ENCODE measurements at places on chromosomes 5 and 9. TPM values are rescaled to one million over a fixed set of nuclear protein-coding genes. Genes with fewer than 3 reads are reported as not detected.

GRCh38 chr9:8860925-8861324, 1061.3 kb upstream of the DMAC1 start:
- H3K27me3 ChIP-seq = peaks cover 18% of the 10 kb centered on the region
- no peaks in the 10 kb centered on the region for H3K36me3 ChIP-seq
- H3K27ac ChIP-seq = no peak overlapping the region
- DNase-seq = no peak
- peaks cover 19% of the 10 kb centered on the region for H3K4me1 ChIP-seq

The C5orf34 gene
- total RNA-seq = 11.8 TPM

- H3K36me3 ChIP-seq = no peaks in the 10 kb centered on the region
- H3K27me3 ChIP-seq = no peaks in the 10 kb centered on the region
- no peak overlapping the region for H3K4me3 ChIP-seq
- H3K4me1 ChIP-seq = no peaks in the 10 kb centered on the region
Observed at GRCh38 chr5:8906303-8906967, 639.4 kb downstream of the SEMA5A start.

DNA sequence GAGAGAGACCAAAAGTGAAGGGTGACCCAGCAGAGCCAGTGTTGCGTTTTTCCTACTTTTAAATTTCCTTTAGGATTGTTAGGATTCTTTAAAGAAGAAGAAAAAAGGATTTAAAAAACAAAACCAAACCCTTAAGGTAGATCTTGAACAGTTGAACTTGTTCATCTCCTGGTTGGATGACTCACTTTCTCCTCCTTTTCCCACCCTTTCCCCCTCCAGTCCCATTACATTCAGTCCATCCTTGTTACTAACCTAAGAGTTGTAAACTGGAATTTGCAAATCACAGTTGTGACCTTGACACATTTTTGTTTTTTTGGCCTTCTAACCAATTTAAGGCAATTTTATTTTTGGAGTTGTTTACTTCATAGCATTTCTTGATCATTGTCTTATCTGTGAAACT, 289.2 kb downstream of the ARHGAP26 start:
- no peak overlapping the region for H3K27ac ChIP-seq
- no peaks in the 10 kb centered on the region for H3K36me3 ChIP-seq
- DNase-seq = no peak
- no peaks in the 10 kb centered on the region for H3K27me3 ChIP-seq
- H3K4me3 ChIP-seq = no peak overlapping the region

- peaks cover 21% of the 10 kb centered on the region for H3K36me3 ChIP-seq
- no peaks in the 10 kb centered on the region for H3K4me1 ChIP-seq
- H3K4me3 ChIP-seq = no peak overlapping the region
- DNase-seq = no peak
Observed at GRCh38 chr9:33250458-33250995, 10.6 kb downstream of the SPINK4 start.

The MOB3B gene
- total RNA-seq = 12.4 TPM

GRCh38 chr9:105148328-105149006, 96.0 kb upstream of the SLC44A1 start:
- no peak overlapping the region for H3K27ac ChIP-seq
- H3K27me3 ChIP-seq = no peaks in the 10 kb centered on the region
- no peak overlapping the region for H3K4me3 ChIP-seq
- H3K4me1 ChIP-seq = no peaks in the 10 kb centered on the region
- peak; percentile 69 for DNase-seq

DNA sequence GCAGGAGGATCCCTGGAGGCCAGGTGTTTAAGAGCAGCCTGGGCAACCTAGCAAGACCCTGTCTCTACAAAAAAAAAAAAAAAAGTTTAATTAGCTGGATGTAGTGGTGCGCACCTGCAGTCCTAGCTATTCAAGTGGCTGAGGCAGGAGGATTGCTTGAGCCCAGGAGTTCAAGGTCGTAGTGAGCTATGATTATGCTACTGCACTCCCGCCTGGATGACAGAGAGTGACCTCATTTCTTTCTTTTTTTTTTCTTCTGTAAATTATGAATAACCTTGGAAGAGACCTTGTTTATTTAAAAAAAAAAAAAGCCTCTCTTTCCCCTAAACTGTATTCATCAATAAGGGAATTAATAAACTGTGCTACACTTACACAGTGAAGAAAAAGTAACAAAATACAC, 43.6 kb upstream of the SLC30A5 start:
- H3K27me3 ChIP-seq = no peaks in the 10 kb centered on the region
- H3K27ac ChIP-seq = no peak overlapping the region
- no peaks in the 10 kb centered on the region for H3K4me1 ChIP-seq
- no peak overlapping the region for H3K4me3 ChIP-seq
- no peak for DNase-seq
- no peaks in the 10 kb centered on the region for H3K36me3 ChIP-seq

GRCh38 chr9:92001244-92001643, 51.2 kb upstream of the ROR2 start:
- H3K36me3 ChIP-seq = no peaks in the 10 kb centered on the region
- no peak overlapping the region for H3K4me3 ChIP-seq
- H3K27me3 ChIP-seq = no peaks in the 10 kb centered on the region
- DNase-seq = no peak
- no peak overlapping the region for H3K27ac ChIP-seq

The GLDC gene
- 133 TPM for total RNA-seq

- H3K4me1 ChIP-seq = no peaks in the 10 kb centered on the region
- no peak overlapping the region for H3K4me3 ChIP-seq
- DNase-seq = no peak
- H3K36me3 ChIP-seq = peaks cover 13% of the 10 kb centered on the region
- no peaks in the 10 kb centered on the region for H3K27me3 ChIP-seq
Observed at GRCh38 chr9:108885643-108886348, 23.7 kb downstream of the ACTL7A start.

DNA sequence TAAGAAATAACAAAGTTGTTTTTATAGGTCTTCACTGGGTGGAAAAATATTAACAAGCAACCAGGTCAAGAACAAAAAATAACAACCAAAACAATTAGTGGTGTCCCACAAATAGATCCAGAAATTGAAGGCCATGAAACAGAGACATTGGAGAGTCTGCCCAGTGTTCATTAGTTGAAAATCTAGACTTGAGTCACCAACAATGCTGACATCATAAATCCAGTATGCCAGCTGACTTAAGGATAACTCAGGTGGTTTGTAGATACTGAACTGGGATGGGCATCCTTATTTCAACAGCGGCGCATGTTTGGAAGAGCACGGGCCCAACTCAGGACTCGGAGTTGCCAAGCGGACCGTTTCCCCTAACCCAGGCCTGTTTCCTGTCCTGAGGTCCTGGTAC, 80.7 kb upstream of the TNFAIP8 start:
- no peaks in the 10 kb centered on the region for H3K36me3 ChIP-seq
- DNase-seq = no peak
- peaks cover 8% of the 10 kb centered on the region for H3K4me1 ChIP-seq
- peaks cover 2% of the 10 kb centered on the region for H3K27me3 ChIP-seq
- H3K27ac ChIP-seq = no peak overlapping the region

- no peaks in the 10 kb centered on the region for H3K36me3 ChIP-seq
- no peak for DNase-seq
- no peak overlapping the region for H3K4me3 ChIP-seq
- no peaks in the 10 kb centered on the region for H3K4me1 ChIP-seq
Observed at GRCh38 chr5:67021031-67021430, 175.6 kb downstream of the CD180 start.

DNA sequence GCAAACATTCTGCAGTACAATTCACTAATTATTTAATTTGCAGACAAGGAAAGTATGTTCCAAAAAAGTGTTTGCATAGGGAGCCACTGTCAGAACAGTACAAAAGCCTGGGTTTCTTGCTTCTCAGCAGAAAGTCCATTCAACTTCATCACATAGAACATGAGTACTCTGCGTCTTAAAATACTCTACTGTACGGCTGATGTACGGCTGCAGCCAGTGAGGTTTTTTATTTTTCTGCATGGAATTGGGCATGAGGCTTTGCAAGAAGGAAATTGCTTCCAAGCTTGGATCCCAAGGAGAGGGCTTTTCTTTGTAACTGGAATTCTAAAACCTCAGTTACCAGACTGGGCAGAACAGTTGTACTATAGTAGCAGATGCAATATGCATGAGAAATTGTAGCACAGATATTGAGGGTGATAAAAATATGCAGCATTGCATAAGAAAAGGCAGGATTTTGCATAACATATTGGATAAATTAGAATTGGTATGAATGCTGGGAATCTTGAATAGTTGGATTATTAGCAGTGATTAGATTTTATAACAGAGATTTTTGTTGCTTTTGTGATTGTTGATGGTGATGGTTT, 178.1 kb upstream of the CDH9 start:
- H3K4me3 ChIP-seq = no peak overlapping the region
- DNase-seq = no peak
- H3K27ac ChIP-seq = no peak overlapping the region
- no peaks in the 10 kb centered on the region for H3K4me1 ChIP-seq
- no peaks in the 10 kb centered on the region for H3K36me3 ChIP-seq
- no peaks in the 10 kb centered on the region for H3K27me3 ChIP-seq

DNA sequence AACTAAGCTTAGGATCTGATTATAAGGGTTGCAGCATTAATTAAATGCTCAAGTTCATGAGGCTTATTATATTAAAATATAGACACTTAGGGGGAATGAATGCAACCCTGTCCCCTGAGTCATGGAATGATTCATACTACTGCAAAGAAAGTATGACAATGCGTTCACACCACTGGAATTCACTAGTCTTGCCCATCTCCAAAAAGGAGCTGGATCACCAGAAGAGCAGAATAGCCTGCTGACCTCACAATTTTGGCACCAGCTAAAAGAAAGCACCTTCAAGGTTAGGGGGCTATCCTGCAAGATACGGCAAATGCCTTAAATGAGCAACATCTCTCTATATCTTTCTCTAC, 32.0 kb upstream of the TMED7 start:
- H3K36me3 ChIP-seq = no peaks in the 10 kb centered on the region
- no peaks in the 10 kb centered on the region for H3K27me3 ChIP-seq
- no peak for DNase-seq
- no peak overlapping the region for H3K4me3 ChIP-seq
- H3K4me1 ChIP-seq = peaks cover 9% of the 10 kb centered on the region
- no peak overlapping the region for H3K27ac ChIP-seq

The PCDHGA7 gene
- total RNA-seq = 4.4 TPM

- no peak overlapping the region for H3K27ac ChIP-seq
- H3K36me3 ChIP-seq = no peaks in the 10 kb centered on the region
- no peaks in the 10 kb centered on the region for H3K27me3 ChIP-seq
- peaks cover 10% of the 10 kb centered on the region for H3K4me1 ChIP-seq
Observed at GRCh38 chr5:72041654-72042053, 65.6 kb upstream of the MAP1B start.

The ECM2 gene
- not detected for total RNA-seq

- no peak overlapping the region for H3K27ac ChIP-seq
- no peaks in the 10 kb centered on the region for H3K4me1 ChIP-seq
- no peak overlapping the region for H3K4me3 ChIP-seq
- no peaks in the 10 kb centered on the region for H3K27me3 ChIP-seq
- no peaks in the 10 kb centered on the region for H3K36me3 ChIP-seq
Observed at GRCh38 chr9:78115073-78115472, 83.5 kb upstream of the GNAQ start.

- peak overlapping the region; percentile 99 for H3K4me3 ChIP-seq
- H3K27me3 ChIP-seq = no peaks in the 10 kb centered on the region
- peak overlapping the region; percentile 94 for H3K27ac ChIP-seq
- no peaks in the 10 kb centered on the region for H3K36me3 ChIP-seq
Observed at GRCh38 chr9:137619240-137620047, 639 bp downstream of the EHMT1 start.

DNA sequence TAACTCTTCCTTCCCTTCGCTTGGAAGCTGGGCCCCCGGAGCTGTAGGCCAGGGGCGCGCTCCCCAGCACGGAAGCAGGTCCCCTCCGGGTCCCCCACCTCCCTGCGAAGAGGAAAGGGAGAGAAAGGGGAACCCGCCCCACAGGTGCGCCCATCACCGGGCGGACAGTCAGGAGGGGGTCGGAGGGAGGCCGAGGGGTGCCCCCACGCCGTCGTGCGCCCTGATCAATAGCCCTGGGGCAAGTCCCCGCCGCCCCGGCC, 793 bp downstream of the AGPAT2 start:
- no peaks in the 10 kb centered on the region for H3K27me3 ChIP-seq
- H3K4me3 ChIP-seq = peak overlapping the region; percentile 75
- H3K36me3 ChIP-seq = no peaks in the 10 kb centered on the region
- no peak overlapping the region for H3K27ac ChIP-seq

GRCh38 chr5:172412724-172413286, 41.5 kb downstream of the SH3PXD2B start:
- H3K27me3 ChIP-seq = no peaks in the 10 kb centered on the region
- no peak for DNase-seq
- H3K27ac ChIP-seq = no peak overlapping the region
- no peak overlapping the region for H3K4me3 ChIP-seq

DNA sequence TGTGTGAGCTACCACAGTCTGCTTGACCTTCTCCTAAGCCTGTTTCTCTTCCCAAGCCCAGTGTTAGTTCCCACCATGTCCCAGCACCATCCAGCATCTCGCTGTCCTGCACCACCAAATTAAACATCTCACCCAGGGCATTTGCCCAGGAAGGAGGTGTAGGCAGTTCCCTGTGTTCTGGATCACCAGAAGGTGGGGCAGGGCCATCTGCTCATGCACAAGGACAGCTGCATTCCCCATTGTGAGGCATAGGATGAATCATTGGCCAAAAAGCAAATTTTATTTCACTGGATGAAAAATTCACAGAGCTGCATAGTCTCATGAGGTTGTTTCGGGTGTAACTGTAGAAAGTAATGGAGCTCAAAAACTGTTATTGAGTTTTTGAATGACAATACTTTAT, 89.5 kb upstream of the GRIA1 start:
- H3K27me3 ChIP-seq = no peaks in the 10 kb centered on the region
- no peaks in the 10 kb centered on the region for H3K36me3 ChIP-seq
- no peak overlapping the region for H3K4me3 ChIP-seq

DNA sequence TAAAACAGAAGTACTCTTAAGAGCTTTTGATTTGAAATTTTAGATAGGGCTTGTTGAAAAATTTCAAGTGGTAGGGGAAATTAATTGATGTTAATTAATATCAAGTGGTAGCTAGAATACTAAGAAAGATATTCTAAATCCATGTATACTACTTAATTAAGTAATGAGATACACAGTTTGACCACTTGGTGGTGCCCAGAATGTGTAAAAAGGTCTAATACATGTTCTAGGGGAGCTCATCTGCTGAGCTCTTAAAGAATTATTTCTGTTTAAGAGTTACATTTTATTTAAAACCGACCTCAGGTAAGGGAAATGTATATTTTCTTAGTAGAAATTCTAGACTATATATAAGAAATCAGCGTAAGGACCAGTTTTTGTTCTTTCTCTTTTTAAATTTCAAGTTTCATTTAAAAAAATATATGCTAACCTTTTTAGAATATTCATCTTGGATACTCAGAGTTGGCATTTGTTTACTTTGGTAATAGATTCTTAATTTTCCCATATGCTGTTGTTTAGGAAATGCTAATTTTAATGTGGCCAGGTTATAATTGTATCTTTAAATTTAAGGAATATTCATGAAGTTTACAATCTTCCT, 61.5 kb downstream of the LNPEP start:
- no peaks in the 10 kb centered on the region for H3K36me3 ChIP-seq
- H3K27ac ChIP-seq = no peak overlapping the region
- peak; percentile 59 for DNase-seq
- H3K4me3 ChIP-seq = no peak overlapping the region

- H3K4me1 ChIP-seq = peaks cover 14% of the 10 kb centered on the region
- no peak overlapping the region for H3K4me3 ChIP-seq
- no peaks in the 10 kb centered on the region for H3K36me3 ChIP-seq
- DNase-seq = no peak
- no peak overlapping the region for H3K27ac ChIP-seq
Observed at GRCh38 chr5:107993341-107993740, 322.6 kb upstream of the EFNA5 start.

The LCN15 gene
- 0.54 TPM for total RNA-seq

GRCh38 chr5:142660731-142661130, 25.2 kb downstream of the FGF1 start:
- no peak for DNase-seq
- H3K36me3 ChIP-seq = no peaks in the 10 kb centered on the region
- no peaks in the 10 kb centered on the region for H3K27me3 ChIP-seq
- no peak overlapping the region for H3K27ac ChIP-seq

Measured in GM23338 (cell line).